Inflammatory macrophage treated with lipopolysaccharide for 1 hour (primary cell): ENCODE measurements at places on chromosomes 12 and 14.

DNA sequence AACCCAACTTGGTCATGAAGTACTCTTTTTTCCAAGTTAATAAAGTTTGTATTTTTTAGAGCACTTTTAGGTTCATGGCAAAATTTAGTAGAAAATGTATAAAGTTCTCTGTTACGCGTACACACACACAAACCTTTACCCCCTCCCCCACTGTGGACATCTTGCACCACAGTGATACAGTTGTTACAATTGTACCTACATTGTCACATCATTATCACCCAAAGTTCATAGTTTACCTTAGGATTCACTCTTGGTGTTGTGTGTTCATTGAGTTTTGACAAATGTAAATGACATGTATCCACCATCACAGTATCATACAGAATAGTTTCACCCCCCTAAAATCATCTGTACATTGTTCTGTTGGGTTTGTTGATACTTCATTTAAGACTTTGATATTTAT is 23.9 kb downstream of the PLEKHA5 start:
- DNase-seq = no peak

- no peak for DNase-seq
These were observed 26.9 kb downstream of the CLMN start for GRCh38 chr14:95292660-95293425.

DNA sequence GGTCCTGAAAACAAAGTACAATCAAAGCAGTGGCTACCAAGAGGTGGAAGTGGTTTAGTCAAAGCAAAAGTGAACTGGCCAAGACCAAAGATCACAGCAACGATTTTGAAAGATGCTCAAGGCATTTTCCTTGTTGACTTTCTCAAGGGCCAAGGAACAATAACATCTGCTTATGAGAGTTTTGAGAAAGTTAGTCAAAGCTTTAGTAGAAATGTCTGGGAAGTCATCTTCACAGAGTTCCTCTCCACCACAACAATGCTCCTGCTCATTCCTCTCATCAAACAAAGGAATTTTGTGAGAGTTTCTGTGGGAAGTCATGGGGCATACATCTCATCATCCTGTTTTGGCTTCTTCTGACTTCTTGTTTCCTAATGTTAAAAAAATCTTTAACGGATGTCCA is 80.1 kb downstream of the PLEKHA5 start:
- DNase-seq = no peak

DNA sequence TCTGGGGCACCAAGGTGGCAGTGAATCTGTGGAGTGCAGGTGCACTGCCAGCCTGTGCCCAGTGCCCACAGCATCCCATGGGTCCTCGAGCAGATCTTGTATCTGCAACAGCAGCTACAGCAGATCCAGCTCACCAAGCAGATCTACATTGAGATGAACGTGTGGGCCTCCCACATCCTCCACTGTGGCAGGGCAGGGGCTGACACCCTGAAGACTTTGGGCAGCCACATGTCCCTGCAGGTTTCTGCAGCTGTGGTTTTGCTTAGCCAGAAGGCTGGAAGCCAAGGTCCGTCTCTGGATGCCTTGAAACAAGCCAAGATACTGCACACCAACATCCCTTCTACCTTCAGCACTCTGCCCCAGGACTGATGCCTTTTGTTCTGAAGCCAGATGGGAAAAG is 338.8 kb upstream of the OR4E1 start:
- DNase-seq = no peak

- DNase-seq = no peak
These were observed 311.7 kb upstream of the E2F7 start for GRCh38 chr12:77377116-77377515.

GRCh38 chr12:101714877-101715444 is 17.5 kb downstream of the CHPT1 start:
- DNase-seq = peak; percentile 42

DNA sequence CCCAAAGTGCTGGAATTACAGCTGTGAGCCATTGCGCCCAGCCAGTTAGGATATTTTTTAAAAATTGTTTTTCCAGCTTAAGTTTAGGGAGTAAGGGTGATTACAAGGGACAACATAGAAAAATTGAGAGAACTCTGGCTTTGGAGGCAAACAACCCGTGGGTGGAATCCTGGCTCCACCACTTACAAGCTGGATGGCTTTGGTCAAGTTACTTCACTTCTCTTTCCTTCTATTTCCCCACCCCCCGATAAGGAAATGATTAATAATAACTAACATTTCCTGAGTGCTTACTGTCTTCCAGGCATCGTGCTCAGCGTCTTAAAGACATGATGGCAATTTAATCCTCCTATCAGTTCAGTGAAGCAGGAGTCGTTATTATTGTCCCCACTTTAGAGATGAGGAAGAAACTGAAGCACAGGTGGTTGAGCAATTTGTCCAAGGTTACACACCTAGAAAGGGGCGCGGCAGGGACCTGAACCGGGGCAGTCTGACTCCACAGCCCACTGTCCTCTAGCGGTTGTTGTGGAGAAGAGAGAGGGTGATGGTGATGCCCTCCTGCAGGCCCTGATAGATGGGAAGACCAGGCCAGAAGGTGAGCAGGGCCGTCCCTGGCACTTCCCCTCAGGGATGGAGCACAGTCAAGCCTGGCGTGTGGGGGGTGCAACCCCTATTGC is 16.7 kb upstream of the FAIM2 start:
- peak; percentile 70 for DNase-seq

DNA sequence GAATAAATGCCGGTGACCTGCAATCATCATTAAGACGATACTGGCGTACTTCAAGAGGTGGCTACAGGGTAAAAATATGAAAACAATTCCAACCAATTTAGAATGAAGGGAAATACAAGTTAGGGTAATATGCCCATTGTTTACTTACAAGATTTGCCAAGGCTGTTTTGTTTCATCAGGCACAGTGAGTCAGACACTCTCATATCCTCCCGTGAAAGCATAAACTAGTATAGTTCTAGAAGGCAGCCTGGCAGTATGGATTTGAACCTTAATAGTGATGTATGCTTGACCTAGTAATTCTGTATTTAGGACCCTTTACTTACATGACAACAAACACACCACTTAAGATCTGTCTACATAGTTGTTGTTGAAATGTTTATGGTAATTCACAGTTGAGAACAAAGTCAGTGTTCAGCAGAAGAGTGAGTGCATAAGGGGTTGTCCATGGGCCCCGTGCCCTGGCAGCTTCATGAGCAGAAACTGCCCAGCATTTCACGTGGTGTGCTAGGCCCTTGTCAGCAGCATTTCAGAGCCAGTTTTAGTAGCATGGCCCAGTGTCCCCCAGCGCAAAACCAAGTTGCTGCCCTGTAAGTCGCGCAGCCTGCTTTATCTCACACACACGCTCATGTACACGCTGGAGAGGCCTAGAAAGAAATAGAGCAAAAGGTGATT is 80.8 kb downstream of the EP400 start:
- DNase-seq = no peak

- no peak for DNase-seq
These were observed 225.0 kb upstream of the DDHD1 start for GRCh38 chr14:53378142-53378541.

- peak; percentile 22 for DNase-seq
These were observed 352.0 kb downstream of the BCAT1 start for GRCh38 chr12:24596768-24597388.

GRCh38 chr12:95836185-95836609 is 22.6 kb upstream of the SNRPF start:
- no peak for DNase-seq

DNA sequence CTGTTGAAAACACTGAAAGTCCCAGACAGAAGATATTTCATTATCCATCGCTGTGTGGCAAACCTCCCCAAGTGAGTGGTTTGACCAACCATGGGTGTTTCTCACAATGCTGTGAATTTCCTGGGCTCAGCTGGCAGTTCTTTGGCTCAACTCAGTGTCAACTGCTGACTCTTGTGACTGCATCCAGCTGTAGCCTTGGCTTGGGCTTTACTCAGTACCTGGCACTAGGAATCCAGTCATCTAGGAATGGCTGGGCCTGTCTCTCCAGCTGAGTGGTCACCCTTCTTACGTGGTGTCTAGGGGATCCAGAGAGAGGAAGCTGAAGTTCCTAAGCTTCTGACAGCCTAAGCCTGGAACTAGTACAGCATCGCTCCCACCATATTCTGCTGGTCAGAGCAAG is 80.7 kb upstream of the PSMC1 start:
- DNase-seq = no peak

- no peak for DNase-seq
These were observed 142.2 kb downstream of the BMP4 start for GRCh38 chr14:53814392-53814791.

GRCh38 chr12:119060847-119061796 is 79.8 kb downstream of the SRRM4 start:
- peak; percentile 31 for DNase-seq

GRCh38 chr12:13154831-13155230 is 41.7 kb upstream of the EMP1 start:
- DNase-seq = no peak

GRCh38 chr14:51201890-51202289 is 38.2 kb upstream of the TMX1 start:
- peak; percentile 68 for DNase-seq
